ENCODE measurements at places on chromosomes 7 and 10. TPM values are rescaled to one million over a fixed set of nuclear protein-coding genes. Genes with fewer than 3 reads are reported as not detected.

The GNAT3 gene
- total RNA-seq = not detected

The SOSTDC1 gene
- not detected for total RNA-seq

The CCL26 gene
- total RNA-seq = 1.3 TPM

The NEUROG3 gene
- not detected for total RNA-seq

The EIF4H gene
- total RNA-seq = 308 TPM

The CYP2E1 gene
- 0.50 TPM for total RNA-seq

The PTN gene
- total RNA-seq = 13.9 TPM

The SLC13A4 gene
- 0.50 TPM for total RNA-seq

The ARHGEF5 gene
- total RNA-seq = 3.9 TPM

The FBXO24 gene
- total RNA-seq = 0.33 TPM

The WNT16 gene
- 3.8 TPM for total RNA-seq

The LIPK gene
- total RNA-seq = not detected

The DPYSL4 gene
- 0.26 TPM for total RNA-seq

The MEPCE gene
- total RNA-seq = 26.6 TPM

Measured in fibroblast of lung (primary cell).